NCI-H748 treated with DMSO at 0.1 percent for 48 hours (cell line): ENCODE measurements at places on chromosomes 12 and 14.

GRCh38 chr12:56086608-56087007 is 6.6 kb downstream of the ERBB3 start:
- no peak for DNase-seq

- no peak for DNase-seq
These were observed 918 bp upstream of the INHBE start for GRCh38 chr12:57454213-57454565.

GRCh38 chr14:94423453-94424056 is 29.0 kb downstream of the SERPINA11 start:
- DNase-seq: peak; percentile 38

GRCh38 chr12:52582486-52582885 is 8.8 kb upstream of the KRT74 start:
- no peak for DNase-seq

- no peak for DNase-seq
These were observed 405.3 kb upstream of the USP15 start for GRCh38 chr12:61854902-61855301.

- DNase-seq: no peak
These were observed 3.7 kb upstream of the IGF1 start for GRCh38 chr12:102484017-102484416.

- DNase-seq: no peak
These were observed 175.8 kb downstream of the SLC2A13 start for GRCh38 chr12:39930101-39930500.

DNA sequence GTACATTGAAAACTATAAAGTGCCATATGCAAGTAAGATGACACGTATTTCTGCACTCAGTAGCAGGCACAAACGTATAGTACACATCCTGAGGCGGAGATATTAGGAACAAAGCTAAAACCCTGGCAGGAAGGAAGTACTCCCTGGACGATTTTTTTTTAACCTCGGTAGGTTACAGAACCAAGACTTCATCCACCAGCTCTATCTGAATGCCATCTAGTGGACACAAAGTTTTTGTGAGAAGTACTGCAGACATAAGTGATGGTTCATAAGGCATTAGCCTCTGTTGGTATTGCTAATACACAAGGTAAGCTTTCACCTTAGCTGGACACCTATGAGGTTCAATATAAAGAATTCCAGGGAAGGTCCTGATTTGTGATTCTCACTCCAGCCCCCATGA is 83.0 kb upstream of the CCDC196 start:
- peak; percentile 21 for DNase-seq

GRCh38 chr14:33386781-33387180 is 448.1 kb downstream of the NPAS3 start:
- DNase-seq: no peak

DNA sequence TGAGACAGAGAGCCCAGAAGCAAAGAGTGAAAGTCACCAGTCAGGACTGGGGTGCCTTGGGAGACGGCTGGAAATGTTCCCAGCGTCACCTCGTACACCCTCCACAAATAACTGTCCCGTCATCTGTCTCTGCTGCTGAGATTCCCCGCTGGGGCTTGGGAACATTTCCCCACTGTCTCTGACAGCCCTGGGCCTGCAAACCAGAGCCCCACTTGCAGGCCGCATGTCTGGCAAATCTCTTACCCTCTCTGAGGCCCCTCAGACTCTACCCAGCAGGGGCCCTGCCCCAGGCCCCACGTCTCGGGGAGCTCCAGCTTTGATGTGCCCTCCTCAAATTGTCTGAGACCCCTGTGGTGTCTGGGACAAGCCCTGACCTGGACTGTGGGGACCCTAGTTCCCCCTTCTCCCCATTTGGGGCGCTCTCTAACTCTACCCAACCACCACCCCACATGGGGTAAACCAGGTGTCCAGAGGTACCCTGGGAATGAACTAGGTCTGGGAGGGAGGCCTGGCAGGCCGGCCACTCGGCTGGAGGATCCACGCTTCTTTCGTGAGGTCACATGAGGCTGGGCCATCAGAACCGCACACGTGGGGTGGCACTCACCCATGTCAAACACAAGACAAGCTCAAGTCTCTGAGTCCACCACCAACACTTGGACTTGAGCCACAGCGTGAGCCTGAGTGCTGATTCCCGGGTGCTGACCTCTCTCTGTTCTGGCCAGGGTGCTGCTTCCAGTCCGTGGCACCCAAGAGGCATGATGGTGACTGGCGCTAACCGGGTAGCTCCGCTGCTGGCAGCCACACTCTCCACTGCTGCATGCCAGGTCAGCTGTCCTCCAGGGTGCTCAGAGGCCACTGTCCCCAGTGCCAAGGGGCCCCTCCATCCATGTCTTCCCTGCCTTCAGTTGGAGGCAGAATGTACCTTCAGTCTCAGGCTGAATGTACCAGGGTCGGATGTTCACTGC is 59.8 kb downstream of the DIO3 start:
- DNase-seq: no peak

GRCh38 chr14:93220509-93220908 is 13.5 kb downstream of the UBR7 start:
- no peak for DNase-seq

DNA sequence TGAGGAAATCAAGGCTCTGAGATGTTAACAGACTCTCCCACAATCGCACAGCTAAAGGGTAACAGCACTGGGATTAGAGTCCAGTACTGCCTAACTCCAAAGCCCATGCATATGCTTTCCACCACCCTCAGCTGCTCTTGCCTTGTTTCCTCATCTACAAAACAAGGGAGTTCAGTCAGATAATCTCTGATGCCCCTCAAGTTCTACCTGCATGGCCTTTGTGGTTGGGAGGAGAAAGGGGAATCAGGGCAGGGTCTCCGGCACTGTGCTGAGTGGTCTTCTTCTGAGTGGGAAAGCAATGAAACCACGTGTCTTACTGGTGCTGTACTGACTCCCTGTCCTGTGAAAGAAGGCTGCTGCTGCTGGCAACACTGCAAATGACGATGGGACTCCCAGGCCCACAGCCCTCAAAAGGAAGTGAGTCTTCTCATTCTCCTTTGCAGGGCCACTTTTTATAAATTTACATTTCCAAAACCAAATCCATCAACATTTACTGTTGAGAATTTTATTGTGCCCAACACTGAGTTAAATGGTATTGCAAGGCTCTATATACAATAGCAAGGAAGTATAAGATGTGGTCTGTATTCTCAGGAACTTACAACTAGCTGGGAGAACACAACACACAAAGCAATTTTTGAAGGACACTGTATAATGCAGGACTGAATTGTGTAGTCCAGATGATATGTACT is 19.7 kb upstream of the DUSP16 start:
- no peak for DNase-seq

GRCh38 chr12:70627677-70628076 is 9.6 kb downstream of the PTPRB start:
- no peak for DNase-seq

DNA sequence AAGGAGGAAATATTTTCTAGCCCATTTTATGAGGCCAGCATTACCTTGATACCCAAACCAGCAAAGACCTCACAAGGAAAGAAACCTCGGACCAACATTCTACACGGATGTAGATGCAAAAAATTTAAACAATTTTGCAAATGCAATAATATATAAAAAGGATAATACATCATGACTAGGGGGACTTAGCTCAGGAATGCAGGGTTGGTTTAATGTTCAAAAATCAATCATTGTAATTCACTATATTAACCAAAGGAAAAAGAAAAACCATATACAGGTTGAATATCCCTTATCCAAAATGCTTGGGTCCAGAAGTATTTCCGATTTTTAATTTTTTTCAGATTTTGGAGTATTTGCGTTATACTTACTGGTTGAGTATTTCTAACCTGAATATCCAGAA is 33.0 kb downstream of the TPCN1 start:
- no peak for DNase-seq

DNA sequence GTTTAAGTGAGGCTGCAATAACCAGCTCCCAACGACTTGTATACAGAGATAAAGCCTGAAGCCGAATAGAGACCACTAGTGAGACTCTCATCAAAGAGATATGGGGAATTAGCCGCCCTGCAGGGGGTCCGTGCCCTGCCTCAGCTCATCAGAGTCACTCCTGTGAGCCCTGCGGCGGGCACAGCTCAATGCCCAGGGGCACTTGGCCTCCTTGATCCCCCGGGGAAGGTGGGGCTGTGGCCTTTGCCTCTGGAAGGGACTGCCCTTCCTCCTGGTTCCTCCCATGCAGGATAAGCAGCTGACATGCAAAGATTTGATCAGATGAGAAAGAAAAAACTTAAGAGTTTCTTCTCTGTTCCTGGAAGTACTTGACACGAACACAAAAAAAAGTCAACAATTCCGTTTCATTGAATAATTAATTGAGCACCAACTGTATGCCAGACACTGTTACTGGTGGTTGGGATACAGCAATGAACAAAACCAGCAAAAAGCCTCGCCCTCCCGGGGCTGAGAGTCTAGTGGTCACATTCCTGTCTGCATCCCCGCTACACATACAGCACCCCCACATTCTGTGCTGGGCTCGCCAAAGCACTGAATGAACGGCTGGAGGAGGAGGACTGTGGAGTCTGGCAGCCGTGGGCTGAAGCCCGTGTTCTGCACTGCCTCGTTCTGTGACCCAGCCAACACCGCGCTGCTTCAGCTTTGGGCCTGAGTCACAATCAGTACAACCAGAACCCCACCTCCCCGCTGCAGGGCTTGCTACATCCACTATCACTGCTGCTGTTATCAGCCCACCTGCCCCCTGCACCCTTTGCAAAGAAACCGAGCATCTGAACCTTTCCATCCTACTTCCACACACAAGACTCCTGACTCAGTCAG is 10.3 kb downstream of the TTC7B start:
- no peak for DNase-seq

DNA sequence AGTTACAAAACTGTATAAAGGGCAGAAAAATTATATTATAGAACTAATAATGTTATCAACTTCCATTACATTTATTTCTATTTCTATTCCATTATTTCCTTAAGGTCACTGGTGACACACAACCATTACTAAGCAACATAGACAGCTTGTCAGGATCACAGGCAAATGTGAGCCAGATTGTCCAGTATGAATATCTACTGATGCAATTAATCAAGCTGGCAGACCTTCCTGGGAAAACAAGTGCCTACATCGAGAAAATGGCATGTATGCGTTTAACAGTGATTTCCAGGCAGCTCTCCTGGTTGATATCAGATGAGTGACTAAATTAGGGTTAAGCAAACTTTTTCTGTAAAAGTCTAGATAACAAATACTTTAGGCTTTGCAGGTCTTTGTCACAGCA is 36.9 kb upstream of the TSPAN8 start:
- DNase-seq: peak; percentile 54

- DNase-seq: no peak
These were observed 215.0 kb upstream of the CRY1 start for GRCh38 chr12:107308310-107308709.

DNA sequence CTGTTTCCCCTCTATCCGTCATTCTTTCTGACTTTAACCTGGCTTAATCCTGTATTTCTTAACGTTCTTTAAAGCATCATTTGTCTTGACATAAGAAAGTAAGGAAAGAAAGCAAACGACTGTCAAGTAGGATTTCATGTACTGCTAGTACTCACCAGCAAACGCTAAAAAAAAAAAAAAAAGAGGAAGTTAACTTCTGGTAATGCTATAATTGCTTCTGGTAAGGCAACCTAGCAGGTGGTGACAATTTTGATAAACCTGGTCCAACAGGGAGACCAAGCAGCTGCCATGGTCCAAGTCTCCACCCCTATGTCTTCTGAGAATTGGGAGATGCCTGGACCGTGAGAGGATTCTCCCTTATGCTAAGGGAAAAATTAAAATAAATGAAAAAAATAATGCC is 306.6 kb downstream of the DAD1 start:
- no peak for DNase-seq

DNA sequence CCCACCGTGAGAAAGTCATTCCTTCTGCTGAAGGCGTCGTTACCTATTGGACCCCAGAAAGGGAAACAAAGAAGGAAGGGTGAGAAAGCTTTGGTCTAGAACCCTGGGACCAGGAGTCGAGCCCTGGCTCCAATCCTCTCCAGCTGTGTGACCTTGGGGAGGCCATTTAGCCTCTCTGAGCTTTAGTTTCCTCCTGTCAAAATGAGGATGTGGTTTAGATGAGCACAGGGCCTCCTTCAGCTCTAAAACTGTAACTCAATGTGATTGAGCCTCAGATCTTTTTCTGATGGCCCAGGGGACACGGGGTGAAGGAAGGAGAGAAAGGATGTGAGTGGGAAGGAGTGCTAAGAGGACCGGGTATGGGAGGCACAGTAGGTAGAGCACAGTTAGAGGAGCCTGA is 7.7 kb downstream of the JDP2 start:
- no peak for DNase-seq

GRCh38 chr14:73223049-73223448 is 14.3 kb upstream of the PAPLN start:
- no peak for DNase-seq

DNA sequence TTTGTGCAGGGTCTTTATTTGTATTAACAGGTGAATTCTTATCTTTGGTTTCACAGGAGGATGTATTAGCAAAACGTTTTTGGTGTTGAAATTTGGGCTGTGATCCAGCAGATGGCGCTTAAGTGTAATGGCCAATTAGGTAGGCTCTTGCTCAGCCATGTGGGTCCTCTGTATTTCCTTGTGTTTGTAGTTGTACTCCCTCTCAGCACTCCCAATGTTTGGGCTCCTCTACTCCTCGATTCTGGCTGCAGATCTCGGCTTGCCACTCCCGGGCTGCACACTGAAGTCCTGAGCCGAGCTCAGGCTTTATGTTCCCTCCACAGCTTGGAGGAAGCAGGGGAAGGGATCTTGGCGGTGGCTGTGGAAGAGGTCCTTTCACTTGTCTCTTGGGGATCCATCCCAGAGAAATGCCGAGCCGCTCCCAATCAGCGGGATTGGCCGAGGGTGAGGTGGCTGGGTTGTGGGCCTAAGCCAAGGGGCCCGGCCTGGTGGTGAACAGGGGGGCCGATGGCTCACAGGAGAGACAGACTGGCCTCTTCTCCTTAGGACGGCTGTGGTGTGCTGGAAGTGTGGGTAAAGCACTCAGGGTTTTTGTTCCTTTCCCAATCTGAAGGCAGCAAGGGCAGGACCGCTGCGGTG is 133.7 kb downstream of the AEBP2 start:
- peak; percentile 53 for DNase-seq

DNA sequence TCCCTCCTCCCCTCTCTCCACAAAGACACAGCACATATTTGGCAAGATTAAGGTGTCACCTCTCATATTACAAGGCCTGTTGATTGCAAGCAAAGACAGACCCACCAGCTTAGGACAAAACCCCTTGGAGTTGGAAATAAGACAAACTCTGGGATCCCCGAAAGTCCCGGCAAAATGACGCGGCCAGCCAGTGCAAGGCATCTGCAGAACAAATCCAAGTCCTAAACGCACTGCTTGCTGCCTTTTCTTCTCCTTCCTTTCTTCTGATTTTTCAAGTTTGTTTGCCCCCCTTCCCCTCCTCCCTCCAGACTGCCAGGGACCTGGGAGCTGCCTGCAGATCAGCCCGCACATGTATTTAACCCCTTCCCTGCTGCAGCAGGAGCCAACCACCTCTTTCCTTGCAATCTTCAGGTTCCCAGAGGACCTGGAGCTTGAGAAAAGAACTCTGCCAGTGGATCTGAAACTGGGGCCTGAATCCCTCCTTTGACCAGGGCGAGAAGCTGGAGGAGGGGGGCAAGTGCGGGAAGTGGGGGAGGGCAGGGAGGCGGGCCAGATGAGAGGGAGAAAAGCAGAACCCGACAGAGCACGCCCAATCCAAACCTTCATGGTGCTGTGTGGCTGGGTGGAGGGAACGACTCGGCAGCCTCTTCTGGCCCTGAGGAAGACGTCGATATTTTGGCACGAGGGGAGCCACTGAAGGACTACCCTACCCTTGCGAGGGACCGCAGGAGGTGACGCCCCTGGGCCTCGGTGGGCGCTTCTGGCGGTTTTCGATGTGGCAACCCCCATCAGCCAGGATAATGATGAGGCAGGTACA is 2.0 kb upstream of the NTF3 start:
- no peak for DNase-seq
